ENCODE measurements at places on chromosomes 12 and 14. TPM values are rescaled to one million over a fixed set of nuclear protein-coding genes. Genes with fewer than 3 reads are reported as not detected.

GRCh38 chr14:32808644-32809043 lies 130.0 kb upstream of the NPAS3 start:
- DNase-seq: no peak

Gene BCL11B
- total RNA-seq: under 0.01 TPM

- DNase-seq: no peak
Observed at GRCh38 chr12:43072431-43072830, 479.6 kb downstream of the ADAMTS20 start.

- no peak for DNase-seq
Observed at GRCh38 chr12:71092290-71092689, 65.5 kb downstream of the TSPAN8 start.

Gene NEUROD4
- total RNA-seq: not detected

Gene CLEC1B
- total RNA-seq: not detected

- DNase-seq: no peak
Observed at GRCh38 chr12:117661471-117661870, 300.0 kb upstream of the NOS1 start.

DNA sequence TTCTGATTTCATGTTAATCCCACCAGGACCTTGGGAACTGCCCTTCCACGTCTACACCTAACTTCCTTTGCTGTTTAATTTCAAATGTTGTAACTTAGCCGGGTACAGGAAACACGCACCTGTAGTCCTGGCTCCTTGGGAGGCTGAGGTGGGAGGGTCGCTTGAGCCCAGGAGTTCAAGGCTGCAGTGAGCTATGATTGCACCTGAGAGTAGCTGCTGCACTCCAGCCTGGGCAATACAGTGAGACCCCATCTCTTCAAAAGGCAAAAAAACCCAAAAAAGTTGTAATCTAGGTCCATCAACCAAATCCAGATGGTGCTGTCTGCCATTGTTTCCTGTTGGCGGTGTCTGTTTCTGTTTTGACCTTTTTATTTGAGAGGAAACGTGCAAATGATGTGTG lies 14.5 kb downstream of the BCL7A start:
- no peak for DNase-seq

GRCh38 chr12:89542912-89543592 lies 17.2 kb upstream of the POC1B start:
- peak; percentile 66 for DNase-seq

DNA sequence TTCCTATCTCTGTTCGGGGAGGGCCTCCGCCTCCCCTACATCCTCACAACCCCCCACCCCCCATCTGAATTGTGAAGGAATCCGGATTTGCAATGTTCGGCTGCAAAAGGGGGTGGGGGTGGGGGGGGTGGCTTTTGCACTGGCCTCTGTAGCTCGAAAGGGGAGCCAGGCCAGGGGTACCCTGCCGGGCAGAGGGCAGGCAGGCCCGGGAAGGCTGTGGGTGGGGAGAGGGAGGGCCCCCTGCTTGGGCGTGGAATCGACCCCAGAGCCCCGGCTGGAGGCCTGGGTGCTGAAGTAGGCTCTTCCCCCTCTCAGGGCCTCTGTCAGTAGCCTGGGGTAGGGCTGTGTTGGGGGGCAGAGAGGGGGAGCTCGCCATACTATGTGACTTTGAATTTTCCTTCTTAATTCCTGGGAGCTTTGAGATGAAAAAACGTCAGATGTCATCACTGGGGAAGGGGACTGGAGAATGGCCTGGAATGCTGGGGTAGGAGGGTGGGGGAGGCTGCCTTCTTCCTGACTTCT lies 1.1 kb downstream of the LRP1 start:
- DNase-seq: no peak

DNA sequence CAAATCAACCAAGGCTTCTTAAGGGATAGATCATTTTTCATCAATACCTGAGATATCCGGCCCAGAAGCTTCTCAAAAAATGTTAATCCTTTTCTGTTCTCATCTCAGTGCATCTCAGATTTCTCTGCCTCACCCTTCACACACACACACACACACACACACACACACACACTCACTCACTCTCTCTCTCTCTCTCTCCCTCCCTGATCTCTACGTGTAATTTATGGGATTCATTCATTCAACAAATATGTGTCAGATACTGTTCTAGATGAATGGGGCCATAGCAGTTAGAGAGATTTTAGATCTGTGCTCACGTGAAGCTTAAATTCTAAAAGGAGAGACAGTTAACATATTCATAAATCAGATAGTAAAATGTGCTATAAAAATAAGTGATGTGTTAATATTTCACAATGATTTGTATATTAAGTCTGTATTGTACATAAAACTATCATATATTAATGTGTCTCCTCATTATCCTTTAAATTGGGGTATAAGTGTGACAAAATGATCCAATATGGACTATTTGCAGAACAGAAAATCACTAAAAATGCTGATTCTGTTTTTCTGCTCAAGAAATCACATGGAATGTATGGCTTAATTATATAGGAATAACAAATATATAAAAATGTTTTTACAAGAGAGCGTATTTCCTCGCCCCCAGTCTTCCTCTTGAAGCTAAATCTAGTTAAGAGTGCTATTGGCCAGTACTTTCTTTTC lies 7.3 kb upstream of the FRMD6 start:
- no peak for DNase-seq

DNA sequence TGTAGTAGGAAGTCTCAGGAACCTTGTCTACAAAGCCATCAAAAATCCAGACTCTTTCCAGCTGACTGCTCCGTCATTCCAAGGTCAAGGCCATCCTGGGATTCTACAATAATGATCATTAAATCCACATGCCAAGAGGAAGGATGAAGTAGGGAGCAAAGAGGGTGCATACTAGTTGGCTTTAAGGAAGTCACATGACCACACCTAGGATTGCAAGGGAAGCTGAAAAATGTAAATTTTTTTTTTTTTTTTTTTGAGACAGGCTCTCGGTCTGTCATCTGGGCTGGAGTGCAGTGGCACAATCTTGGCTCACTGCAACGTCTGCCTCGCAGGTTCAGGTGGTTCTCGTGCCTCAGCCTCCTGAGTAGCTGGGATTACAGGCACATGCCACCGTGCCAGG lies 7.3 kb upstream of the MRPL42 start:
- DNase-seq: no peak

- peak; percentile 73 for DNase-seq
Observed at GRCh38 chr12:109899783-109900751, at the start of gene TCHP. TSS of gene TCHP (plus strand) at chr12:109900274. CDS start at chr12:109903027, 2,753 bp downstream.

GRCh38 chr14:24952851-24953666 lies 96.9 kb downstream of the STXBP6 start:
- no peak for DNase-seq

DNA sequence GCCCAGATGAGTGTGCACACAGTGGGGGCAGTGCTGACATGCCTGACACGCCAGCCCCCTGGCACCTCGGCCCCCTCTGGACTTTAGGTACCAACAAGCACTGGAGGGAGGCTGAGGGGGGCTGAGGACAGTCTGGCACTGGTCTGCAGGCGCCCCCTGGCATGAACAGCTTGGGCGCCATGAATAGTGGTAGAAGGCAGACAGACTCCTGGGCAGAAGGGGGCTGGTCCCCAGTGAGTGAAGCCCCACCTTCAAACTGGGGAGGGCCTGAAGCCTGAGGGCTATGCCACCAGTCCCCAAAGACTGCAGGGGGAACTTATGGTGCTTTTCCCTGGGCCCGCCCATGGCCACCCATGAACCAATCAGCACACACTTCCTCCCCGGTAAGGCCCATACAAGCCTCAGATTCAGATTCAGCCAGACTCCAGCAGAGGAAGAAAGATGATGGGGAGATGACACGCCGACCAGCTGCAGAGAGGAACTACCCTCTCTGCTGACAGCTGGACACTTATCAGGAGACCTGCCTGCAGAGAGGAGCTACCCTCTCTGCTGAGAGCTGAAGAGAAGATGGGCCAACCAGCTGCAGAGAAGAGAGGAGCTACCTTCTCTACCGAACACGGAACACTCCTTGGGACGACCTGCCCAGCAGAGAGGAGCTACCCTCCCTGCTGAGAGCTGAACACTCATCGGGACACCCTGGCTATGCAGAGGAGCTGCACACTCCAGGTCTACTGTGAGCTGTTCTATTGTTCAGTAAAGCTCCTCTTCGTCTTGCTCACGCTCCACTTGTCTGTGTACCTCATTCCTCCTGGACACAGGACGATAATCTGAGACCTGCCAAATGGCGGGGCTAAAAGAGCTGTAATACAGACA lies 324.5 kb downstream of the PCNX1 start:
- no peak for DNase-seq

DNA sequence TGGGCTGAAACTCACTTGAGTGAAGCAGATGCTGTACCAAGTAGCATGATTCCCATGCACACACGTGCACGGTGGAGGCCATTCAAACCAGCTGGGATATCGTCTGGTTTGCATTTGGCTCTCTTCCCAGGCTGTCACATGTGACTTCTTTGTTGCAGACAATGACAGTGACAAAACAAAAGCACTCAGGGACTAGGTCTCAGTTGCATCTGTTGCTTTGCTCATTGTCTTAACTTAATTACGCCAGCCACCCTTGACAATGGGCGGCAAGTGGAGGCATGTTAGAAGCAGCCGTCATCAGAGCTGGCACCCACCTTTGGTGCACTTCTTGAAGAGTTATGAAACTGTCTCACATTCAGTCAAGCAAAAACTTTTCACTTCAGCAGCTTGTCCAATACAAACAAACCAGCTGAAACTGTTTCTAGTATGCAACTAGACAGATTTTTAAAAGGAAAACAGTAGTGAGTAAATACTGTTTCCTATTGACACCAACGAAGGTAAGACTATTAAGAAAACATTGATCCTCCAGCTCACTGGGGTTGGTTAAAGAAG lies 74.3 kb downstream of the IGF1 start:
- peak; percentile 77 for DNase-seq

DNA sequence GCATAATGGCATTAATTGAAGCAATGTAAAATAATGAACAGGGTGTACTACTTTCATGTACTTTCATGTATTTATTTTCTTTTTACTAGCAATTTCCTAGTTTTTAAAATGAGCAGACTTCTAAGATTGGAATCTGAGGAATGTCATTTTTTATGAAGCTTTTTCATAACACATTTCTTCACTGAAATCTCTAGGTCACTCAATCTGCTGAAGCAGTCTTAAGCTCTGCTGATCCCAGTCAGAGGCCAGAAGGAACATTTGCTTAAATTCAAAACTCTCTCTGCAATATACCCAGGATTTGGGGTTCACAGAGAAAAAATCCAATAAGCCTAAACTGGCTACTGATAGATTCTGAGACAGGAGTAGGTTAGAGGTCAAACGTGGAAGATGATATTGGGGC lies 73.6 kb upstream of the CNTN1 start:
- DNase-seq: no peak

- peak; percentile 100 for DNase-seq
Observed at GRCh38 chr12:93002293-93003054, 73.4 kb upstream of the EEA1 start.

DNA sequence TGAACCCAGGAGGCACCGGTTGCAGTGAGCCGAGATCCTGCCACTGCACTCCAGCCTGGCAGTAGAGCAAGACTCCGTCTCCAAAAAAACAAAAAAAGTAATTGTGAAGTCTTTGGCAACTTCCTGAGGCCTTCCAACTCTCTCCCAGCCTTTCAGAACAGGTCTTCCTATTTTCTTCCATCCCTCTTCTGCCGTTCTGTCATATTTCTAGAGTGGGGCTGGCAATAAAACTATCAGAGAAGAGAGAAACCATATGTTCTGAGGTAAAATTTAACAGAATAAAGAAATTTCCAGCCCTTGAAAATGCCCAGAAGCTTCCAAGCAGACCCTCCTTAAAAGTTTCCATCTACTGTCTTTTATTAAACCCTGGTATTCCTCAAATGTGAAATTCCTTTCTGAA lies 100.4 kb downstream of the HMGA2 start:
- DNase-seq: no peak

- DNase-seq: peak; percentile 28
Observed at GRCh38 chr12:23204933-23205778, 580.2 kb downstream of the ETNK1 start.

DNA sequence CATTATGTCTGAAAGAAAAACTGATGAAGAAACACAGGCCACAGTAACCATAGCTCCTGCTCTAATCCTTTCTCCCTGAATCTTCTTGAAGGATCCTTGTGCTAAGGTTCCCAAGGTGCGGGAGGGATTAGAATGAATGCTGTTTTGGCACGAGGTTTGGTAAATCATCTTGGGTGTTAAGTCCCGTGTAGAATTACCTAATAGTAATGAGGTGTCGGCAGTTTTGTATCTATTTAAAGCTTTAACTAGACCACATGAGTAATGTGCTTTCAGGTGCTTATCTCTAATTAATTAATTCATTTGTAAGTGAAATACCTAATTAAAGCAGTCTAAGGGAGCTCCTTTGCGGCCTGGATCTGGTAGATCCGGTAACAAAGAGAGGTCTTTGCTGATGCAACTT lies 53.9 kb downstream of the GNG2 start:
- no peak for DNase-seq

Gene MAPK1IP1L
- total RNA-seq: 15.3 TPM

Gene SLC2A14
- total RNA-seq: under 0.01 TPM

GRCh38 chr12:68959143-68959858 lies 26.3 kb upstream of the CPM start:
- no peak for DNase-seq

DNA sequence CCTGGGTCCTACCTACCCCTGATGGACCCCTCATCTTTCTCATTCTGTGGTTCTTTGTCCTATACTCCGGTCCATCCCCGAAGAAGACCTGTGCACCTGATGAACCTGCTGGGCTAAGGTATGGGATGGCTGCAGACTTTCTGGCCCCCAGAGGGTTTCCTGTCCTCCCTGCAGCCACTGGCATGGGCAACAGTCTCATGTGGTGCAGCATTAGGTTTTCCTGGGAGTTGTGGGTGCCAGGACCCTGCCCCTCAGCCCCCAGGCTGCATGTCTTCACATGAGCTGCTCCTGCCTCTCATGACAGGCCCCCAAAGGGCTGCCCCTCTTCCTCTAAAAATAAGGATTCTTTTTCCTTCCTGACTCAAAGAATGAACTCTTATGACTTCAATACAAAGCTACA lies 72.3 kb upstream of the GPR68 start:
- DNase-seq: no peak

DNA sequence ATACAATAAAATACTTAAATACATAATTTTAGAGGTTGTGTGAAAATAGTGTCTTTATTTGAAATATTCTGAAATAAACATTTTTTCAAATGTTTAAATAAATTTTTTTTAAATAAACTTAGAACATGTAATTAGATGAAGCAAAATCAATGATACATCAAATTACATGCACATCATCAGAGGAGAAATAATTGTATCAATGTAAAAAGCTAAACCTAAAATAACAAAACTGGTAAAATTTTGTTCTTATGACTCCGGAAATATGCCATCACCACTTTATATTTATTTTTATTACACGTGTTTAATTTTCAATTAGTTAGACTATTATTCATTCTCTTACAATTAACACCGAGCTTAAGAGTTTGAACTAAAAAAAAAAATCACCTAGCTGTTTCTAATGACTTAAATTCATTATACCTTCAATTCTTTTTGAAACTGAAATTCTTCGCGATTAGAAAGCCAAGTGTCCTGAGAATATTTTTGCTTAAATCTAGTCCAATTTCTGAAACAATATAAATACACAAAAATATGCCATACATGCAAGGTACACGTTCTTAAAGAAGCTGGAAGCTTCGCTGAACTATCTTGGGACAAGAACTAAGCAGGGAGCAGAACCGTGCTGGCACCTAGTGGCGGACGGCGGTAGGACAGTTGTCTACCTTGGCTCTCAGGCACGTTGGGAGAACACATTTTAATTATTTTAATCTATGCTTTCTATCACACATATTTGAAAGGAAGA lies 230.5 kb downstream of the SLC25A21 start:
- peak; percentile 57 for DNase-seq

Gene POTEM
- not detected for total RNA-seq

Gene DHRS2
- total RNA-seq: 1.7 TPM

Gene RCOR1
- 12.4 TPM for total RNA-seq
